Uterine smooth muscle cell (primary cell): ENCODE measurements at places on chromosomes 4 and X. TPM values are rescaled to one million over a fixed set of nuclear protein-coding genes. Genes with fewer than 3 reads are reported as not detected.

USP17L26 gene
- total RNA-seq, result not detected in 2 replicates

ATP5ME gene
- 68.3 and 154 TPM in 2 replicates for total RNA-seq

MAN2B2 gene
- 11.2 and 27.0 TPM in 2 replicates for total RNA-seq

ODAPH gene
- not detected in 2 replicates for total RNA-seq
